Activated CD4-positive, alpha-beta T cell treated with anti-CD3 and anti-CD28 coated beads, Interleukin-2, amount 50 U/mL, for 16 hours (primary cell): ENCODE measurements at places on chromosomes 12 and 14.

- DNase-seq: no peak
Measured at GRCh38 chr12:90741611-90742010, 213.4 kb downstream of the CCER1 start.

- DNase-seq: no peak
Measured at GRCh38 chr12:52042706-52043385, 8.4 kb upstream of the NR4A1 start.

- DNase-seq: no peak
Measured at GRCh38 chr14:104187931-104188726, 49.7 kb downstream of the KIF26A start.

DNA sequence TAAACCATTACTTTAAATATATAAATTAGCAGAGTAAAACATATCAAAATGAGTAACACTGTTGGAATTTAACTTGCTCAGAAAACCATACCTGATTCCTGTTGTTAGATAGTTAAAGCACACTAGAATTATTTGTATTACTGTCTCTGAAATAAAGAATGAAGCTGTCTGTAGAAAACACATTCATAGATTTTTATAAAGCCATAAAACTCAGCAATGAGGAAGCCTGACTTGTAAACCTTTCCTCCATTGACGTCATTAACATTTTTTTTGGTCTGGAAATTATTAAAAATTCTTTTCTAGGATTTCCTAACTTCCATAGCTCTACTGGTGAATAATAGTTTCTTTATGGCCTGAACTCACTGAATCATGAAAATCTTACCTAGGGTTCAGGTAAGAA, 147.6 kb downstream of the BRMS1L start:
- DNase-seq: no peak

DNA sequence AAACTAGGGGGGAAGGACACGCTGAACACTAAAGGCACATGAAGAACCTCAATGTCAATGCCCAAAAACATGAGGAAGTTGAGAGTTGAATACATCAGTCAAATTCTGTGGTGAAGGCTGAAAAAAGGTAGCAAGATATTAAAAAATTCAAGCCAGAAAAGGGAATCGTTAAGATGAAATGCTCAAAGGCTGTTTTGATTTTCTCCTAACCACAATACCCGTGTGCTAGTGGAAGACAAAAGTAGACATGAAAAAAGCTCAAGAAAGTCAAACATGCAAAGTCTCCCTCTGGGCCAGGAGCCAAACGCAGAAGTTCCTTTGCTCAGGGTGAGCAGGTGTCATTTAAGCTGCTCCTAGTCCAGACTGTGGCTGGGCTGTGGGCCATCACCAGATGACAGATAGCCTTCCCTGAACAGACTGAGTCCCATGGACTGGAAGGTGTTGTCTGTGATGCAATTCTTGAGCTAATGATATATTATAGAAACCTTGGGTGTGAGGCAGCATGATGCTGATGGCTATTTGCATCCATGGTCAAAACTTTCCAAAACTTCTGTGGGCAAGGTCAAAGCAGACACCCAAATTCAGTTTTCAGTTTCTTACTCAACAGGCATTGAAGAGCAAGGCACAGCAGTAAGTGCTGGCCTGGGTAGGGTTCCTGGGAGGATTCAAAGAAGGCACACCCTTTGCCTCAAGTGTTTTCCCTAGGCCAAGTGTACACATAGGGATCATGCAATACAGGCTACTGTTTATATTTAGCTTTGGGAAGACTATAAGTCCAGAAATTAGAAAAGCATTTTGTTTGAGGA, 81.6 kb downstream of the MYRFL start:
- no peak for DNase-seq

DNA sequence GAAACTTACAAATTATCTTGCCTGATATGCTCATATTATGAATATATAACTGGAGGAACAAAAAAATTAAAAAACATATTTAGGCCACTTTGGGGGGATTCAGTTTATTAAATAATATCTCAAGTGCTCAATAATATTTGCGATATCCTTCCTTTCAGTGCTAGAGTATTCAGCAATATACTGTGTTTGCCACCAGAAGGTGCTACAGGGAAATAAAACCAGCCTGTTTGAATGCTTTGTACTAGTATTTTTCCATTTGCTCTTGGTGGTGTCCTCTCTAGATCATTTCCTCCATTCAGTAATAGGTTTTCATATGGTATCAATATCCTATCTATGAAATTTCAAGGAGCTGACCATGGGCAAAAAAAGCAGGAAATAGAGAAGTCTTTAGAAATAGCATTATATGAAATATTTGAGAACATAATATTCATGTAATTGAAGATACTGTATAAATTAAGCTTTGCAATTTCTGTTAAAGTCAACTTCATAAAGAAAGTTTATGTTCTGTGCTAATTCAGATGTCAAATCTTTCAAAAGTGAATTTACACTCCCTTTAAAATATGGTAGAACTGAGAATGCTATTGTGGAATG, 106.2 kb upstream of the NAV3 start:
- no peak for DNase-seq

DNA sequence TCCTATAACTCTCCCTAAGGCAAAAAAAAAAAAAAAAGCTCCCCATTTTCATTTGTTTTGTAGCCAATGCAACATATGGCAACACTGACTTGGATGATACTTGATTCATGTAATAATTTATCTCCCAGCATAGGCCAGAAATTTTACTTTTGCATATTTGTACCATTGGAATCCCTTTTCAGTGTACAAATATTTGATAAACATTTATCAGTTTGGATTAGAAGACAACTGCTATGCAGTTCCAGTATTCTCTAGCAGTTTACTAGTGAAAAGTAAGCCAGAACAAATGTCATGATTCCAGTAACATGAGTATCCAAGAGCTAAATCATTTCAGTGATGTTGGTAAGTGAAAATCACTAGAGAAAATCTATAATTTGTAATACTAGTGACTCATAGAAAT, 392.3 kb downstream of the CCER1 start:
- no peak for DNase-seq

GRCh38 chr12:86634456-86635410, 378.5 kb upstream of the MGAT4C start:
- no peak for DNase-seq

GRCh38 chr12:50677858-50678257, 86.0 kb upstream of the ATF1 start:
- DNase-seq: no peak

- DNase-seq: peak; percentile 39
Measured at GRCh38 chr12:38775457-38775856, 129.9 kb downstream of the CPNE8 start.

DNA sequence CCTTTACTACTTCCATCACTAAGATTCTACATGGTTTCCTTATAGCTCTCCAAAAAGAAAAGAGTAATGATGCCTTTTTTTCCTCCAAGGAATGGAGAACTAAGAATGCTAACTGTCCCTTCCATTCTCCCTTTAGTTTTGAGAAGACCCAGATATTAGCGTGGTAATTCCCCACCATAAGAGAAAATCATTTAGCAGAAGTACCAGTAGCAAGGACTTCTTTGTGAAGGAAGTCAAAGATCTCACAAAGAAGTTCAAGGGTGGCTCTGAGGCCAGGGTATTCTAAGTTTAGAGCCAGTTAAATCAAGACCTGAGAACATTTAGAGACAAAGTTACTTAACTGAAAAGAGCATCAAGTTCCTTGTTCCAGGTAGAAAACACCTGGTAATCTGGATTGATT, 7.3 kb downstream of the USP15 start:
- DNase-seq: no peak

DNA sequence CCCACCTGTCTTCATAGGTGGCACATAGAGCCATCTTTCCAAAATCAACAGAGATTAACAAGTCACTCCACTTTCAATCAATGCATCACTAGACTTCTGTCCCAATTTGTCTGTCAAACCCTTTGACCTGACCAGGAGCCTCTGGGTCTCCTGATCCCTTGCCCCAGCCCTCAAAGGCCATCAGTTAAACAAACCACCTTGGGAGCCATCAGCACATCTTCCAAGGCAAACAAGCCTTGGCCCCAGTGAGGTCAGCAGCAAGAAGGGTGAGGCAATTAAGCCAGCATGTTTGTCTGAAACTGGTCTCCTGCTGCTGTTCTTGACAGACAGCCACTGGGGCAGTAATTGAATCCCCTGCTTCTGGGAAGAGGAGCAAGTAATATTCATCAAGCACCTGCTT, 742.8 kb upstream of the TBX3 start:
- DNase-seq: no peak

DNA sequence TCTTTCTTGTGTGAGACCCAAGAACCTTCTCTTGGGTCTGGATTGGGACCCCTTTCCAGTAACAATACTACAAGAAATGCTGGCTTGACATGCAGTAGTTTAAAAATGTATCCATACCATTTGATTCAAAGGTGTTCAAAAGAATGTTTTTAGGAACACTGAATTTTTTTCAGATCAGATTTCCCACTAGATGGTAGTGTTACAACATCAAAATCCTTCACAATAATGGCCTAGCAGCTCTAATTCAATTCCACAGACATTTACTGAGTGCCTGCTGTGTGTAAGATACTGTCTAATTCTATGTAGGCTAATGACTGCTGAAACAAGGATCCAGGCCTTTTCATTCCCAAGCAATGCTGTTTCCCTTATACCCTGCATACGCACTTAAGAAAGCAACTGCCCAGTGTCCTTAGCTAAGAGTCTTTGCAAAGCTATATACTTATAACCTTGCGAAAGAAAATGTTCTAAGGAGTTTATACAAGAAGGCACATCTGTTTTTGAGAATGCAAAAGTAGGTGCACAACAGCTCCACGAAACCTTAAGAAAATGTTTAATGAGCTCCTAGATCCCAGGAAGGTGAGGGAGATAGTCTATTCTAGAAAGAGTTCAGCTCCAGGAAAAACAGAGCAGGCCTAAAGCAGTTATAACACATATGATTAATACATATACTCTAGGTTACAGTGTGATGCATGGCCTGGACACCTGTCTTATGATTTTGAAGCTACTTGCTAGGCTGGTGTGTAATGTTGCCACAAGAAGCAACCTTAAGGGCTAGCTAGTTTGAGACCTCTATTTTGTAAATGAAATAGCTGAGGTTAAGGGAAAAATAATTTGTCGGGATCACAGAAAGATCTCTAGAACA, 50.9 kb upstream of the PKP2 start:
- no peak for DNase-seq

DNA sequence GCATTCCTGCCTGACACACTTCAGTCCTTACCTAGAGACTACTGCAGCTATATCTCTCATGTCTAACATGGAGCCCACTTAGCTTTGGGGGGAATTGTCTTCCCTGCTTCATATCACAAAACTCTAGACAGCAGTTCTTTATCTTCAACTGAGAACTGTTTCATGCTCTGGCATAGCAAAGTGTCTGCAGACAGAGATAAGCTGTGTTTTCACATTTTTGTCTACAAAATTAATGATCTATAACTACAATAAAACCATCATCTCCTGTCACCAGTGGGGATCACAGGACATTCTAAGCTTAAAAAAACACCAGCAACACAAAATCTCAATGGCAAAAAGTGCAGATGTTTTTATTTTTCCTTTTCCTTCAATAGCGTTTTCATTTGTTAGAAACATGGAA, 137.1 kb upstream of the VRK1 start:
- DNase-seq: no peak

DNA sequence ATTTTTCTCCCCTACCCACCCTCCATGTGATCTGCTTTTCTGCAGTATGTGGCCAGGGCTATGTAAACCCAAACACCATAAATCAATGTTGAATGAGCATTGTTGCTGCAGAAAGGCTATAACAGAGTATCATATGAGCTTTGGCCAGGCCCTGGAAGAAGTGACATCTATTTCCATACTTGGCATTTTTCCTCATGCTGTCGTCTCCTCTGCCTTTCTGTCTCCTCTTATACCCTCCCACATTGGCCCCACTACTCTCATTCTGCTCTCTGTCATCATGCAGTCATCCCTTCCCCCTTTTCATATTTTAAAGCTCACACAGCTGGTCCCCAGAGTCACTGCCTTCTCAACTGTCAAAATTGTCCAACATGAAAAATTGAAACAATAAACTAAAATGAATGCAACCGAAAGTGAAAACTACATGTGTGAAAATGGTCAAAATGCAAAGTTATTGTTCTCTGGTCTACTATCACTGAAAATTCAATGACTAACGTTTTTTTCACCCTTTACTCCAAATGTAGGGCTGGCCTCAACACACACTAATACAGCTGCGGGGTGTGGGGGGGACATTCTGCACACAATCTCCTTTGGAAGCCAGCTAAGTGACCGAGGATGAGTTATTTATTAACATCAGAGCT, 290.7 kb upstream of the TMPO start:
- DNase-seq: no peak

GRCh38 chr14:27056586-27056985, 458.8 kb upstream of the NOVA1 start:
- DNase-seq: no peak

DNA sequence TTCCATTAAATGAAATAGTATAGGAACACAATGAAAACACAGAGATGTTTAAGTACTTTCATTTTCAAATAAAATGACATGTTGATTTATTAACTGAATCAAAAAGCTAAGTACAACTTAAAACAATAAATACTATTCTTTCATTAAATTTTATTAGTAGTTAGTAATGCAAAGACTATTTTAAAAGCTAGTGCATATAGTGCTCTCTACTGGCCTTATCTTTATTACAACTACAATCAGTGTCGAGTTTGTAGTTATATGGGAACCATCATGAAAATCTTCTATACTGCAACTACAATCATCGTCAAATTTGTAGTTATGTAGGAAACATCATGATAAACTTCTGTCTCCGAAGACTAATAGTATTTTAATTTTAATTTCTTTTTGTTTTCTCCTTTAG, 8.9 kb upstream of the LIN7A start:
- DNase-seq: no peak

GRCh38 chr12:49564686-49565405, 3.1 kb downstream of the MCRS1 start:
- no peak for DNase-seq

- no peak for DNase-seq
Measured at GRCh38 chr12:66668311-66668710, 10.6 kb downstream of the GRIP1 start.

GRCh38 chr12:124636138-124636978, 68.9 kb upstream of the NCOR2 start:
- DNase-seq: peak; percentile 76

- DNase-seq: peak; percentile 99
Measured at GRCh38 chr14:64387782-64388532, at the start of gene MTHFD1. TSS of gene MTHFD1 (plus strand) at chr14:64388353. CDS start at chr14:64388428, 75 bp downstream.
